ENCODE measurements at places on chromosomes 1 and 21.

GRCh38 chr1:113002297-113002696 is 46.3 kb upstream of the SLC16A1 start:
- DNase-seq, result no peak

DNA sequence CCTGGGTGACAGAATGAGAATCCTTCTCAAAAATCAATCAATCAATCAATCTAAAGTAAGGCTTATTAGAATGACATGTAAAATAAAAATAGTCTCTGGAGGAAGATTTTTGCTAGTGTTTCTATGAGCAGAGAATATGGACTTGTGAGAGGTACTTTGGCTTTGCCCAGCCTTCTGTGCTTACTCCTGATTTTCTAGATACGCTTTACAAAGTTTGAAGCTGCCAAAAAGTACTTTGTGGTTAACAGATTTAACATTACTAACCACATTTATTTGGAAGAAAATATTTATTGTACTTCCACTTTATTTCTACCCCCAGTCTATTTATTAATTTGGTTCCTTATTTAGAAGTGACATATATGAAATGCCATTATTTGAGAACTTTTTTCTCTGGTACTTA is 41.0 kb downstream of the CEP350 start:
- DNase-seq, result peak; percentile 7

DNA sequence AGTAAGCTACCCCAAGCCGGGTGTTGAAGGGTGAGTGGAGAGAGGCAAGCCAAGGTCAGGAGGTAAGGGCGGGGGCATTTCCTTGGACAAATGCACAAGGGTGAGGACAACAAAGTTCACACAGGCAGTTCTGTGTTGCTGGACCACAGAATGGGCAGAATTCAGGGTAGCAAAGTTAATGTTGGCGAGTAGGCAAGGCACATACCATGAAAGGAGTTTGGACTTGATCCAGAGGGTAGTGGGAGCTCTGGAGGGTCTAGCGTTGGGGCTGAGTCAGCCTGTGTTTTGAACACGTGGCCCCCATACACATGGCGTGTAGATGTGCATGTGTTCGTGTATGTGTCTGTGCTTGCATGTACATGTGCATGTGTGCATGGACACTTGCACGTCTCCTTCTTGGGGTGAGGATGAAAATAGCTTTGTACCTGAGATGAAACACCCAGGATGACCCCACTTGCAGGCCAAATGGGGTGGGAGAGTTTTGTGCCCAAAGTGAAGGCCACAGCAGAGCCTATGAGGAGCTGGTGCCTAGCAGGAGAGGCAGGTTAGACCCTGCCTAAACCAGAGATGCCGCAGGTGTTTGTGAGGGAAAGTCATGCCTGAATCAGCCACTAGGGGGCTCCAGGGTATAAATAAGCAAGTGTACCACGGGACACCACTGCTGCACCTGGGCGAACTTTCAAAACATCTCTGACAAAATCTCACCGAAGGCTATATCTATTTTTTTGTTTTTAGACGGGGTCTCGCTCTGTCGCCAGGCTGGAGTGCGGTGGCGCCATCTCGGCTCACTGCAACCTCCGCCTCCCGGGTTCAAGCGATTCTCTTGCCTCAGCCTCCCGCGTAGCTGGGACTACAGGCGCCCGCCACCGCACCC is 21.8 kb downstream of the SLC27A3 start:
- peak; percentile 80 for DNase-seq

DNA sequence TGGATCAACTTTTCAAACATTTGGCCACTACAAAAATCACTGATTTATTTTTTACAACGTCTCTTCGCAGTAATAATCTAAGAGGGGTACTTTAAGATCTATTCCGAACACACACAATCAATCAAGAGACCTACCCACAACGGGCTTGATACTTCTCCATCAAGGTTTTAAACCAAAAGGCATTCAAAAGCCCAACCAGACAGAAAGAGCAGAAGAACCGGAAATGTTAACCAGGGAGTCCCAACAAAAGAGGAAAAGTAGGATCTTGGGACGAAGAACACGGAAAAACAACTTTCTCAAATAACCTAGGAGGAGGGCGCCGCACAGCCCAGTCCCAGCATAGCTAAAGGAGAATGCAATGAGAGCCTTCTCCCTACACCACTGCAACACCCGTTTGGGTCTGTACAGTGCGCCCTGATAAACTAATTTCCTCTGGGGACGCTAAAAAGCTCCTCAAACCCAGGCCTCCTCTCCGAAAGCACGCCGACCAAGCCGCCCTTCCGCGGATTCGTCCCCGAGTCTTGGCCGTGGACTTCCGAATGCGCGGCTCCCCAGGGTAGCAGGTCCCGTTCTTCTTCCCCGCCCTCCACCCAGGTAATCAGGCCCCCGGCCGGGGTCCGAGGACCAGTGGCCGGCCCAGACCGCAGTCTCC is 623 bp downstream of the RPL22 start:
- no peak for DNase-seq

- DNase-seq, result no peak
These were observed 7.4 kb upstream of the MIXL1 start for GRCh38 chr1:226216056-226216455.

DNA sequence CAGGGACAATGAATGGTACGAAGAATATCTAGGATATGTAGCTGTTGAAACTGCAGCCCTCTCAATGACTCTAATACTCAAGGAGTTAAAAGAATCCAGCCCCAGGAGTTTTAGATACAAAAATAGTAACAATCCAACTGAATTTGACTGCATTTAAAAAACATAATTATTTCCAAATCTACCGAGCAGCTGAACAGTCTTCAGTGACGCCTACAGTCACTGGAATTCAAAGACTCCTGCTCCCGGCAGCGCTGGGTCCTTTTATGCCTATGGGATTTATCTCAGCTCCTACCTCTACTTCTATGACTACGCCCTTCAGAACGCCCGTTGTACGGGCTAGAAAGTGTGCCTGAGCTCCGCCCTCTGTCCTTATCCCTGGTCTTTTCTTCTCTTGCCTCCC is 55.7 kb downstream of the WARS2 start:
- peak; percentile 54 for DNase-seq

DNA sequence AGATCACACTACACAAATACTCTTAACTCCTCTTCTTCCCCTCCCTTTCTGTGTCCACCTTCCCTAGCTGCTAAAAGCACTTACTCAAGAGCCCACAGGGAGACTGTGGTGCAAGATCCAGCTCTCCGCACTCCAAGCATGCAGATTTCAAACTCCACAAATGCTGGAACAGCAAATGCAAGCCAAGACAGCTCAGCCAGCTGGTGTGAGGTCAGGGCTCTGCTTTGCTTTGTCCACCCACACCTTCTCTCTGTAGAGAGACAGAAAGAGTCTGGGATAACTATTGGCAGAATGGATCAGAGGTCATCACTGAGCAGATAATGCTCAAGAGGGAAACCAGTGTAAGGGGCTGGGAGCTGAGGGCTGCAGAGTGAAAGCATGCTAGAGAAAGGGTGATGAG is 45.2 kb upstream of the DPT start:
- DNase-seq, result peak; percentile 15

DNA sequence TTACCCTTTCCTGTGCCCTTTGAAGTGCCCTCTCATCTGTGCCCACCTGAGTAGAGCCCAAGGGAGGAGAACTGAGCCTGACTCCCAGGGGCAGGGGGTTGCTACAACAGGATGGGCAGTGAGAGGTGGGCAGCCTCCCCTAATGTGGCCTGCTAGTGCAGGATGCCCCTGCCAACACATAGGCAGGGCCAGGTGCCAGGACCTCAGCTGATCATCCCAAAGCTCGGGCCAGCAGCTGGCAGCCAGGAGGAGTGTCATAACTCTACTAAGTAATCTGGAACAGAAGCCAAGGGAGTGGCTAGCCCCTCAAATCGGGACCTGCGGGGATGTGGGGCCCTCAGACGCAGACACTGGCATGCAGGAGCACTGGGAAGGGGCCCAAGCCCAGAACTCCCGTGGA is 208.8 kb upstream of the RAB4A start:
- DNase-seq, result no peak

GRCh38 chr1:154760469-154760933 is 109.6 kb downstream of the KCNN3 start:
- DNase-seq, result no peak

GRCh38 chr1:47756411-47756810 is 240.8 kb downstream of the TRABD2B start:
- DNase-seq, result no peak

GRCh38 chr1:205379056-205379455 is 22.3 kb upstream of the KLHDC8A start:
- no peak for DNase-seq

DNA sequence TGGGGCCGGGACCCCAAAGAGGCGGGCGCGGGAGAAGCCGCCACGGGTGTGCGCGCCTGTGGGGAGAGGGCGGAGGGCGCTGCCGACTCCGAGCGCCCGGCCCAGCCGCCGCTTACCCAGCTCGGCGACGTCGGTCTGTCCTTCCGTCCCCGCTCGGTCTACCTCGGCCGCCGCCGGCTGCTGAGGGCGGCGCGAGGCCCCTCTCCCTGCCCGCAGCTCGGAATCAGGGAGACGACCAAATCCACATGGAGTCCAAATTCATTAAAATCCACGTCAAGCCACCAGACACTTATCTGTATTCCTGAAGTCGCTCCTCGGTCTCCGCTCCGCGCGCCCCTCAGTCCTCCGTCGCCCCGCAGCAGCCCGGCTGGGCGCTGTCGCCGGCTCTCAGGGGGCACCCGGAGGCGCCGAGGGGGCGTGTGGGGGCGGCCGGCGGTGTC is 637 bp downstream of the PLXNA2 start:
- no peak for DNase-seq

GRCh38 chr1:208333676-208334075 is 89.5 kb upstream of the PLXNA2 start:
- no peak for DNase-seq

GRCh38 chr1:25617625-25618432 is 1.2 kb downstream of the MAN1C1 start:
- no peak for DNase-seq

DNA sequence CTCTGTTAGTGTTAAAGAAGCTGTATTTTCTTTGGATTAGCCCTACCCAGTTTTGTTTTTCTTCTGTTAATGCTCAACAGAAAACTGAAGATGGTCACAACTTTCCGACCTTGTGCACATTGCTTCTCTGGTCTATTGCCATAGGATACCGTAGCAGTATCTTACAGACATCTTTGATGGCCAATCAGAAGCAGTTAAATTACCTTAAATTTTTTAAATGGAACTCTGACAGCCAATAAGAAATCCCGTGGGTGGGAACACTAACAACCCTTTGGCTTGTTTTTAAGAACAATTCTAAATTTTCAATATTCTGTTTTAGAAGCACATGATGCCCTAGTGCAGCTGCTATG is 17.2 kb downstream of the NFYC start:
- peak; percentile 93 for DNase-seq

DNA sequence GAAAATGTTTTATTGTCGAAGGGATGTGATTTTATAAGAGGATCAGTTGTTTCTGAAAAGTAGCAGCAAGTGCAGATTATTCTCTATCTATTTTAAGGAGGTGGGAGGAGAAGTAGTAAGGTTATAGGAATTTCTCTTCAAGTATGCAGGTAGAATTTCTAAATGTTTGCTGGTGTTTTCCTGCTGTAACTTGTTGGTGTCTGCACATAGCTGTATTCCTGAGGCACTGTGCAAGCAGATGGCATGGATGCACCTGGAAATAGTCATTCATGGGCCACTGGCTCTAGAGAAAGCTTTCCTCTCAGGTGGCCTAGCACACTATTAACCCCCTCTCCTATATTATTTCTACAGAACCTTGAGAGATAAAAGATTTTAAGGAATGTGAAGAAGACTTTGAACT is 30.3 kb upstream of the PODN start:
- no peak for DNase-seq

DNA sequence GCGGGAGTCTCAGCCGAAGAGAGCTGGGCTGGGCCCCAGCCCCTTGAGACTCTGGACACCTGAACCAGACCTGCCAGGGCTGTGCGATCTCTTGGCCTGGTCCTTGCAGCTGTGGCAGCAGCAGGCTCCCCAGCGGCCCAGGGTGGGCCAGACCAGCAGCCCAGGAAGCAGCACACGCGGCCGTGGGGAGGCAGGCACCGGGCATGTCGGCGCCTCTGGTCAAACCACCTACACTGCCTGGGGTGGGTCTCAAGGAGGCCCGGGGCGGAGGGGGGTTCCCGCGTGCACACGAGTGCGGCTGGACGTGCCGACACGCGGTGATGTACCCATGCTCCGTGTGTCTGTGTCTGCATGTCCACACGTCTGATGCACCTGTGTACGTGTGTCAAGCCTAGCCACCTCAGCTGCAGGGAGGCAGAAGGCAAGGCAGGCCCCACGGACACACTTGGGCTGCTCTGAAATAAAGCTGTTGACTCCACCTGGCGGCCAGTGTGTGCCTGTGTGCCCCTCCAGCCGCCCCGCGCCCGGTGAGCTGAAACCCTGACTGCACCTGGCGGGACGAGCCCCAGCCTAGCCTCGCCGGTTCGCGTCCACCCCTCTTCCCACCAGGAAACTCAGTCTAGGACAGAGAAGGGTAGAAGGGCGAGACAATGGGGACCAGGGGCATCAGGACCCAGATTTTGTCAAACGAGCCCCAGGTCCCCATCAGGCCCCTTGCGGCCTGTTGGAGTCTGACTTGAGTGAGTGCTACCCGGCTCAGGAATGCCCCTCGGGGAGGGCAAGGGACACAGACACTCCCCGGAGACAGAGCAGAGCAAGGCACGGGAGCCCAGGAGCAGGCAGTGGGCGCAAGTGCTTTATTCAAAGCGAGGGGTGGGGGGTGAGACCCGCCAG is 11.6 kb downstream of the SCNN1D start:
- DNase-seq, result peak; percentile 74

GRCh38 chr1:109241841-109242345 is 7.4 kb upstream of the CELSR2 start:
- peak; percentile 4 for DNase-seq
